Ecto neural progenitor cell (in vitro differentiated cells): ENCODE measurements at places on chromosomes 1 and 21.

DNA sequence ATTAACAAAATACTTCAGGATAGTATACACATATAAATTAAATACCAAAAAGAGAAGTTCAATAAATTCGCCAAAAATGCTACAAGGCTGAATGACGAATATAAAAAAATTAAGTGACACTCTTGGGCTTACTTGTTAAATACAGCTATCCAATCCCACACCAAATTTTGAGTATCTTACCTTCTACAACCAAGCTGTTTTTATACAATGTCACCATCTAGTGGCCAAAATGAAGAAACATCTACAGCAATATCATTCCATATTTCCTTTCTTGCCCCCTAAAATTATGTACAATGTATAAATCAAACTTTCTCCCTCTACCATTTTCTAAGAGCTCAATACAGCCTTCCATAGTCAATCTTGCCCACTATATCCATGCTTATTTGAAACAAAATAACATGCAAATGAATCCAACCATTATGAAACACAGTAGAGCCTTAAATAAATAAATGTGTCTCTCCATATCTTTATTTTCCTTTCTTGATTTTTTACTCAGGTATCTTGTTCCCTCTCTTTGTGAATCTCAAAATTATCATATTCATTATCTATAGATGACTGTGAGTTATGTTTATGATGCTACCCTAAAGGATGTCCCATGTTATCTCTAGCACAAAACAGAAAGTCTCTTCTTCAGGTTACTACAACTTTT is 86.3 kb downstream of the ACBD6 start:
- DNase-seq, result no peak

- DNase-seq, result no peak
These were observed 160.7 kb downstream of the PGBD5 start for GRCh38 chr1:230265200-230266115.

GRCh38 chr1:204623365-204623893 is 62.1 kb downstream of the LRRN2 start:
- no peak for DNase-seq

- no peak for DNase-seq
These were observed 100.9 kb downstream of the PEX14 start for GRCh38 chr1:10575616-10576015.

GRCh38 chr1:31891280-31891679 is 46.9 kb downstream of the PTP4A2 start:
- DNase-seq, result no peak

GRCh38 chr1:3002349-3003038 is 18.8 kb upstream of the ACTRT2 start:
- no peak for DNase-seq

GRCh38 chr21:44867464-44867863 is 6.0 kb downstream of the PTTG1IP start:
- DNase-seq, result no peak

- DNase-seq, result no peak
These were observed 13.5 kb upstream of the CHI3L1 start for GRCh38 chr1:203199816-203200571.

DNA sequence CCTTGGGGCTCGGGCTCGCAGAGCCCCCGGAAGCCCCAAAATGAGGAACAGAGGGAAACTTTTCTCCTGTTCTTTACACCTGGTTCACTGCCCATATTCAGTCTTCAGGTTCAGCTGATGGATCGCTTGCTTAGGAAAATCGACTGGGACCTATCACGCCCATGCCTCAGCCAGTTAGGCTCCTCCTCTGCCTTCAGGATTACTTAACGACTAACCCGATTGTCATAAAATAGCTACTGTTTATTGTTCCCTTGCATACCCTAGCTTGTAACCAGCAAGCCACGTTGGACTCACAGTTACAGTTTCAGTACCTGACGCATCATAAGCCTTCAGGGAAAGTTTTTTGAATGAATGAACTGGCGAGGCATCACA is 692 bp downstream of the TARDBP start:
- no peak for DNase-seq

DNA sequence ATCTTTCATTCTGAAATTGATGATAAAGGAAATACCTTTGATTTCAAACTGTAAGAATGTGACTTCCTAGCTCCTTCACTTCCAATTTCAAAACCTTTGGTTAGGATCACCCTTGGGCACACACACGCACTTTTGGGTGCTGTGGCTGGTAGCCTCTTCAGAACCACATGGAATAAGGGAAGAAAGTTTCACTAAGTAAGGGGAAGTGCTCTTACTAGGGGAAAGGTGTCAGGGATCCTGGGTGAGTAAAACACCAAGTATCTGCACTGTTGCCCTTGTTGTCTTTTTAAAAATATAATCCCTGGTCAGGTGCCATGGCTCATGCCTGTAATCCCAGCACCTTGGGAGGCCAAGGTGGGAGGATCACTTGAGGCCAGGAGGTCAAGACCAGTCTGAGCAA is 132.4 kb downstream of the SDCCAG8 start:
- no peak for DNase-seq

GRCh38 chr1:183194527-183195141 is 8.6 kb downstream of the LAMC2 start:
- no peak for DNase-seq

- DNase-seq, result no peak
These were observed 22.2 kb upstream of the TMEM200B start for GRCh38 chr1:29145739-29146437.

DNA sequence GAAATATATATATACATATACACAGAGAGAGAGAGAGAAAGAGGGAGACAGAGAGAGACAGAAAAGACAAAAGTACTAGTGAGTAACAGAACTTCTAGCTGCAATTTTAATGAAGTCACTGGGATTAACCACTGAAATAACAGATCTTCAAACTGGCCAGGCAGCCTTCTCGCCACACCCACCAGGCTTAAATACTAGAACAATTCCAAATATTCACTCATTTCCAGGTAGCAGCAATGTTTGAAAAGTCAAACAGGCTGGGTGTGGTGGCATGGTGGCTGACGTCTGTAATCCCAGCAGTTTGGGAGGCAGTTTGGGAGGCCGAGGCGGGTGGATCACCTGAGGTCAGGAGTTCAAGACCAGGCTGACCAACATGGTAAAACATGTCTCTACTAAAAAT is 5.2 kb downstream of the PRDX1 start:
- no peak for DNase-seq

DNA sequence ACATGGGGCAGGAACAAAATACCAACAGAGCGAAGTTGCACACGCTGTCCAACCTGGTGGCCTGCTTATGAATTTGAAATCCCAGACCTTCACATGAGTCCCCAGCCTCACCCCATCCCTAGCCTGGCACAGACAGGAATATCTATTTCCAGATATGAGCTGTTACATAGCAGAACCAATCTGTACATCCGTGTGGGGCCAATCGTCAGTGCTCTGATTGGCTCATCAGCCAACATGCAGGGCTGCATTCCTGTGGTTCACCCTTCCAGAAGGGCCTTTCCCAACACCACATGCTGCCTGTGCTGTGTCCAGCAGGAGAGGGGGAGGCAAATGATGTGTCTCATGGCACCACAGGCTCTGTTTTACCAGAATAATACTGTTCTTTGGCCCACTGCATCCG is 31.3 kb downstream of the CCN1 start:
- no peak for DNase-seq

DNA sequence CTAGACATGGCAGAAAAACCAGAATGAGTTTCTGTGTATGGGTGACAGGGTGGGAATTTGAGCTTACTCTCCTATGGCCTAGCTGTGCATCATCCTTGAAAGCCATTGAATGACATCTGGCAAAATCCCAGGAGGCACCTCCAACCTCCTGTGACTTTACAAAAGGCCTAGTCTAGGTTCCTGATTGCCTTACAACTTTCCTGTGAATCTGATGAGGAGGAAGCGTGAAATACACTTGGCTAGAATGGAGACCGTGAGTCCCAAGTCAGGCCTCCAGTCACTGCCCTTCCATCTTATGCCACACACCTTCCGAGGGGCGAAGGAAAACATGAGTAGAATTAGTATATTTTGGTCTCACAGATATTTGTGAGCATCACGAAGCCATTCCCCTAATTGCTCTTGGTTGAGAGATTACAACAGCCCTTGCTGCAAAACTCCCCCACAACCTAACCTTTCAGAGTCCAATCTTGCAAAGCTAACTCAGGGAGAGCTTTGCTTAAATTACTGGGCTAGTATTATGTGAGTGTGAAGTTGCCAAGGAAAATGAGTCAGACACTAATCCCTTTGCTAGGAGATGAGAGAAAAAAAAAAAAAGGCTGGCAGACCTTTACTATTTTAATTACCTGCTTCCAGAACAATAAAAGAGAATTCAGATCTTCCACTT is 36.3 kb upstream of the PAXBP1 start:
- DNase-seq, result no peak

- no peak for DNase-seq
These were observed 1239.3 kb upstream of the ADGRL4 start for GRCh38 chr1:80245813-80246212.

GRCh38 chr1:165840423-165840822 is 13.0 kb downstream of the UCK2 start:
- DNase-seq, result no peak

GRCh38 chr1:8665833-8666232 is 151.6 kb downstream of the RERE start:
- DNase-seq, result no peak

GRCh38 chr1:116115476-116116439 is 4.6 kb downstream of the MAB21L3 start:
- no peak for DNase-seq

- no peak for DNase-seq
These were observed 43.2 kb upstream of the COL6A1 start for GRCh38 chr21:45938453-45938755.

GRCh38 chr1:158028969-158029368 is 35.5 kb downstream of the KIRREL1 start:
- DNase-seq, result no peak

- DNase-seq, result no peak
These were observed 20.9 kb upstream of the SNX27 start for GRCh38 chr1:151590961-151591360.

- no peak for DNase-seq
These were observed 8.1 kb downstream of the NGF start for GRCh38 chr1:115329965-115330364.

DNA sequence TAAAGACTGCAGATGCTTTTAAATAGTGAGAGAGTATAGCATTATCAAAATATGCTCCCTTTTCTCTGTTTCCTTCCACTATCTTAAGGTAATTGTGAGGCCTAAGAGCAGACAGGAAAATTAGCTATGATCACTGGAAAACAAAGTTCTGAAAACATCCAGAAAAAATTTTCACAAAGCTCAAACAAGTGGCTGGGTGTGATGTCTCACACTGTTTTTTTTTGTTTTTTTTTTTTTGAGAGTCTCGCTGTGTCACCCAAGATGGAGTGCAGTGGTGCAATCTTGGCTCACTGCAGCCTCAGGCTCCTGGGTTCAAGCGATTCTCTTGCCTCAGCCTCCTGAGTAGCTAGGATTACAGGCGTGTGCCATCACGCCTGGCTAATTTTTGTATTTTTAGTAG is 7.2 kb downstream of the WDTC1 start:
- DNase-seq, result no peak

DNA sequence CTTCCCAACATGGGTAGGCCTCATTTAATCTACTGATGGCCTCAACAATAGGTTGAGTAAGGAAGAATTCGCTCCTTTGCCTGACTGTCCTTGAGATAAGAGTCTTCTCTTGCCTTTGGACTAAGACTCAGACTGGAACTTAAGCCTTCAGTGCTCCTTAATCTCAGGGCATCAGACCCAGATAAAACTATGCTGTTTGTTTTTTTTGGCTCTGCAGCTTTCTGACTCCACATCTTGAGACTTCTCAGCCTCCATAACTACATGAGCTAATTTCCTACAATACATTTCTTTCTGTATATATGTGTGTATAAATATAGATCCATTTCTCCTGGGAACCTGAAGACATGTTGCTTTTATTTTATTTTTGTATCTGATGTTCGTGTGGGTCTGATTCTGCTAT is 1470.7 kb upstream of the PRMT6 start:
- DNase-seq, result no peak

GRCh38 chr21:41397471-41397891 is 28.6 kb upstream of the MX1 start:
- DNase-seq, result no peak

- no peak for DNase-seq
These were observed 12.9 kb downstream of the TOR3A start for GRCh38 chr1:179094818-179095217.

- DNase-seq, result peak; percentile 85
These were observed 6.5 kb upstream of the BARHL2 start for GRCh38 chr1:90723590-90724108.

GRCh38 chr1:34290831-34291230 is 114.1 kb downstream of the C1orf94 start:
- no peak for DNase-seq

- DNase-seq, result no peak
These were observed 232.5 kb downstream of the NCAM2 start for GRCh38 chr21:21230672-21231071.

GRCh38 chr21:16968436-16968835 is 544.4 kb upstream of the CXADR start:
- DNase-seq, result no peak
